ENCODE measurements at places on chromosomes 5 and 9. TPM values are rescaled to one million over a fixed set of nuclear protein-coding genes. Genes with fewer than 3 reads are reported as not detected.

The PCDHA4 gene
- 1.9 TPM for total RNA-seq

The ARHGEF37 gene
- 3.6 TPM for total RNA-seq

The SLC45A2 gene
- 1.2 TPM for total RNA-seq

The GARIN3 gene
- total RNA-seq, result not detected

The PCDHB10 gene
- 5.5 TPM for total RNA-seq

The PFN3 gene
- not detected for total RNA-seq

The ANKRD18B gene
- total RNA-seq, result 5.3 TPM

The CSF1R gene
- 48.9 TPM for total RNA-seq

The FEM1C gene
- 33.7 TPM for total RNA-seq

The CCDC192 gene
- not detected for total RNA-seq

The PCDHB9 gene
- 1.9 TPM for total RNA-seq

The MYMK gene
- total RNA-seq, result not detected

Measured in umbilical cord (tissue), 2 donors.